ENCODE measurements at places on chromosomes 2 and 18. TPM values are rescaled to one million over a fixed set of nuclear protein-coding genes. Genes with fewer than 3 reads are reported as not detected.

GRCh38 chr2:172252154-172252553, 149.5 kb upstream of the DLX2 start:
- H3K36me3 ChIP-seq, result no peaks in the 10 kb centered on the region
- no peaks in the 10 kb centered on the region for H3K27me3 ChIP-seq
- peaks cover 4% of the 10 kb centered on the region for H3K4me1 ChIP-seq
- no peak for DNase-seq

GRCh38 chr2:28627722-28628480, 123.7 kb upstream of the PPP1CB start:
- H3K27me3 ChIP-seq, result no peaks in the 10 kb centered on the region
- H3K4me3 ChIP-seq, result no peak overlapping the region
- peak overlapping the region; percentile 85 for H3K27ac ChIP-seq
- H3K4me1 ChIP-seq, result peaks cover 26% of the 10 kb centered on the region

- DNase-seq, result no peak
- no peaks in the 10 kb centered on the region for H3K36me3 ChIP-seq
These were observed 18.7 kb downstream of the SATB2 start for GRCh38 chr2:199439066-199439465.

DNA sequence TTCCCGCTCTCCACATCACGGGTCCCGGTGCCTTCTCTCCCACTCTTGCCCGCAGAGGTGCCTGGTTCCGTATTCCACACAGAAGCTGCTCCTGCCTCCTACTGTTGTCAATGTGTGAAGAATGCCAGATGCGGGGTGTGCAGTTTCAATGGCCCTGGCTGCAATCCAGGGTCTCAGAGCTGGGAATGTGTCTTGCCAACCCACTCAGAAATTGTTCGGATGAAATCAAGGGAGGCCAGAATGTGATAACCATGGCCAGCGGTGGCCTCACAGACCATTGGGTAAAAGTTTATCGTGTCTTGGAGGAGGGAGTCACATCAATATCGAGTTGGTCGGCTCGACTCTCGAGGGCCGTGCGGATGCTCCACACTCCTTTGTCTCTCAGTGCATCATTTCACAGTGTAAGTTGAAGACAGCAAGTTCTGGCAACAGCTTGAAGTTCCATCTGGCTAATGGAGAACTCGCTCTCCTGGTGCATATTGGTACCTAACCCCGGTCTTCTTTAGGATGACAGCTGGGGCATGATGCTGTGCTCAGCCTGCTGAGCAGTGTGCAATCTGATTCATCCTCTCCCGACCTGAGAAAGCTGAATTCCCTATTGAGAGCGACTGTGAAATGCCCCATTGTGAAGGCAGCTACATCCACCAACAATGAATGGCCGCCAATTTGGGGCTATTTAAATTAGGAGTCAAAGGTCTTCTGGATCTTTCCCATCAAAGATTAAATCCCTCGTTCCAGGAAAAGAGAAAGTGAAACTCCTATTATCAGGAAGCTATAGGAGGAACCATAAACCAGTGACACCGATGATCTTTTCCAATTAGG, 389.0 kb downstream of the SOX11 start:
- DNase-seq, result no peak
- H3K27ac ChIP-seq, result no peak overlapping the region
- no peaks in the 10 kb centered on the region for H3K36me3 ChIP-seq
- no peaks in the 10 kb centered on the region for H3K27me3 ChIP-seq
- no peaks in the 10 kb centered on the region for H3K4me1 ChIP-seq

GRCh38 chr18:32301976-32302743, 112.3 kb downstream of the MEP1B start:
- no peaks in the 10 kb centered on the region for H3K27me3 ChIP-seq
- H3K36me3 ChIP-seq, result no peaks in the 10 kb centered on the region
- DNase-seq, result no peak
- H3K27ac ChIP-seq, result no peak overlapping the region
- no peak overlapping the region for H3K4me3 ChIP-seq
- H3K4me1 ChIP-seq, result peaks cover 4% of the 10 kb centered on the region

TYW5 gene
- total RNA-seq, result 7.5 TPM

- no peak for DNase-seq
- H3K4me3 ChIP-seq, result no peak overlapping the region
- no peaks in the 10 kb centered on the region for H3K4me1 ChIP-seq
- no peaks in the 10 kb centered on the region for H3K36me3 ChIP-seq
- no peak overlapping the region for H3K27ac ChIP-seq
- no peaks in the 10 kb centered on the region for H3K27me3 ChIP-seq
These were observed 205.8 kb downstream of the ZNF385B start for GRCh38 chr2:179655627-179656026.

CASP8 gene
- 39.5 TPM for total RNA-seq

DNA sequence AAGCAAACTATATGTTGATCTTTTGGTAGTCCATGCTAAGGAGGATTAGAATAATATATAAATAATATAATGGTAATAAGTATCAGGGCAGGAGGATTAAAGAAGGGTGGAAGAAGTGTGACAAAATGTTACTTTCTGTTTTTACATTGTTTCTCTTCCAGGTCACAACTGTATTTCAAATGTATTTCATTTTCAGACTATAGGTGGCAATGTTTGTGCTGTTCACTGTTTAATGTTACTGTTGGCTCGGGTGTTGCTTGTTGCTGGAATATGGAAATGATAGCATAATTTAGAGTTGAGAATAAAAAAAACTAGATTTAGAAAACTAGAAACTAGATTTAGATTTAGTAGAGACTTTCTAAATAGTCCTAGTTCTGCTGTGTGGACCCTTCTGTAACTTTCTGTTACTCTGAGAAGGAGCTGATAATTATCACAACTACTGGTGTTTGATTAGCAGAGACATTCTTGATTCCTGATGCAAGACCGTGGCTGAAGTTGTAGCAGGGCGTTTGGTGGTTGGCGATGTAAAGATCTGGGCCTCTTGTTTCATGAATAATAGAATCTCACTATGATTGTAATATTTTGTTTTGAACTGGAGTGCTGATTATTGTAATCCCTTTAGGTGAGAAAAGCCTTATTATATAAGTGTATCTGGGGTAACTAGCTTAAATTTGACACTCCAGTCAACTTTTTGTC, 7.9 kb downstream of the NEDD4L start:
- H3K36me3 ChIP-seq, result no peaks in the 10 kb centered on the region
- H3K27me3 ChIP-seq, result no peaks in the 10 kb centered on the region
- DNase-seq, result no peak
- H3K4me3 ChIP-seq, result no peak overlapping the region
- H3K4me1 ChIP-seq, result peaks cover 4% of the 10 kb centered on the region
- no peak overlapping the region for H3K27ac ChIP-seq

SLC25A12 gene
- 11.5 TPM for total RNA-seq

DNA sequence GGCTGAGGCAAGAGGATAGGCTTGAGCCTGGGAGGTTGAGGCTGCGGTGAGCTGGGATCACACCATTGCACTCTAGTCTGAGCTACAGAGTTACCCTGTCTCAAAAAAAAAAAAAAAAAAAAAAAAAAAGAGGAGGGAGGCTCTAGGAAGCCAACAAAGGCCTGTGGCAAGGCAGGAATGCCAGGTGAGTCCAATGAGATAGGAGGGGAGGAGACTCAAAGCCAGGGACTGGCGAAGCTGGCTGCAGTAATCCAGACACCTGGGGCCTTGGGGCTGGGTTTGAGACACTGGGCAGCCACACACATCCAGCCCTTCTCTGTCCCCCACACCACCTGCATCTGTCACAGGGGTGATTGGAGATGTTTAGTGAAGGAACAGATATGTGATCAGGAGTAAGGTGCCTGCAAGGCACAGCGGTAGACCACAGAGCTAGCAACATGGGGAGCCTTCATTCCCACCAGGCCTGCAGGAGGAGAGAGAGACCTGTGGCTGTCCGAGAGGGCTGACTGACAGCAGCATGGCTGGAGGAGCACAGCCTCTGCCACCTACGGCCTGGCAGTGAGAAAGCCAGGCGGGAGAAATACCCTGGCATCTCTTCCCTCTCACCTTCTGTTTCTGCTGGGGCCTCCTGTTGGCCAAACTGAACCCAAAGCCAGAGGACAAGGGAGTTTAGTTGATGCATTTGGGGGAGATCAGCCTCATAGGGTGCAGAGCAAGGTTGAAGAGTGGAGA, 9.5 kb downstream of the CHPF start:
- H3K4me1 ChIP-seq, result no peaks in the 10 kb centered on the region
- peaks cover 23% of the 10 kb centered on the region for H3K27me3 ChIP-seq
- H3K36me3 ChIP-seq, result peaks cover 3% of the 10 kb centered on the region
- no peak overlapping the region for H3K27ac ChIP-seq

DNA sequence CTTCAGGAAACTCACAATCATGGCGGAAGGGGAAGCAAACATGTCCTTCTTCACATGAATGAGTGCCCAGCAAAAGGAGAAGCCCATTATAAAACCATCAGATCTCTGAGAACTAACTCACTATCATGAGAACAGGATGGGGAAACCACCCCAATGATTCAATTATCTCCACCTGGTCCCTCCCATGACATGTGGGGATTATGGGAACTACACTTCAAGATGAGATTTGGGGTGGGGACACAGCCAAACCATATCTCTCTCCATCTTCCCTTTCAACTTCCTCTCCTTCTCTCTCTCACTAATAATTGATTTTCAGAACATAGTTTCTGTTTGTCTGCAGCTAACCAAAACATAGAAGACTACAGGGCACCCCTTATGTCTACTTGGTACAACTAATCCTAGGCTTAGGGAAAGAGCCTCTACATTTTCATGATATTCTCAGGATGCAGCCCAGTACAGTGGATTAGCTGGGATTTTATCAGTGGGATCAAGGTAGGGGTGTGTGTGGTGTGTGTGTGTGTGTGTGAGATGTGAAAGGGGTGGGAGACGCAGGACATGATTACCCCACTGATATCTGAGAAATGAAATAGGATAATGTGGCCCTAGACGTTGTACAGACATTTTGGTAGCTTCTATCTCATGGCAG, 2.8 kb upstream of the ATF2 start:
- peaks cover 7% of the 10 kb centered on the region for H3K36me3 ChIP-seq
- H3K27ac ChIP-seq, result no peak overlapping the region
- H3K4me1 ChIP-seq, result peaks cover 18% of the 10 kb centered on the region
- DNase-seq, result no peak
- no peaks in the 10 kb centered on the region for H3K27me3 ChIP-seq

- H3K27ac ChIP-seq, result no peak overlapping the region
- peak; percentile 36 for DNase-seq
- H3K27me3 ChIP-seq, result no peaks in the 10 kb centered on the region
- no peak overlapping the region for H3K4me3 ChIP-seq
These were observed 23.1 kb downstream of the HS1BP3 start for GRCh38 chr2:20627712-20628380.

TUBA4B gene
- not detected for total RNA-seq

AGXT gene
- total RNA-seq, result not detected

SERPINB3 gene
- total RNA-seq, result not detected

DNA sequence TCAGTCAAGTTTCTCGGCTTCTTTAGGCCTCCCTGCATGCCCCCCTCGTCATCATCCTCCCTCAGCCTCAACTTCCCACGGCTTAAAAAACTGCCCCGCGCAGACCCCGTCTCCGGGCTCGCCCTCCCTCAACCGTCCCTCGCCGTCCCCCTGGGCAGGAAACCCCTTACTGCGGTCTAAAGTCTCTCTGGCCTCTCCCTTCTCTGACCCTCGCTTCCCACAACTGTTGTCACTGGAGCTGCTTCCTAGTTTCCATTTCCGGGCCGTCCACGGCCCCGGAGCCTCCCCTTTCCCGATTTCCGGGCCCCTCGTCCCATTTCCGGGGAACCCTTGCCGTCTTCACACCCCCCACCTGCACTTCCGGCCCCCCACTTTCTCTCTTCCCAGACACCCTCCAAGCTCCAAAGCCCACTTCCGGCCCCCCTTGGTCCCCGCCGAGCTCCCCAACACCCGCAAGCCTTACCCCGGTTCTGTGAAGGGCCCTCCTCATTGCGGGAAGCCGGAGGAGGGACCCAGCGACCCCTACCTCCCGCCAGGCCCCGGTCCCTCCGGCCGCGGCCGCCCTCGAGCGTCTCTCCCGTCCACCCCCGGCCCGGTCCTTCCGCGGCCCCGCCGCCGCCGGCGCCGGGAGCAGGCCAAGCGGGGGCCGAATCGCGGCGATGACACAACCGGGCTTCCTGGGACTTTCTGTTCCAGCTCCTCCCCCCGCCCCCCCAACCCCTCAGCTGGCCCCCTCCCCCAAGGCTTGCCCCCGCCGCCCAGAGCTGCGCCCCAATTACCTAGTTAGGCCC, 513 bp downstream of the TRIP12 start:
- H3K4me3 ChIP-seq, result peak overlapping the region; percentile 93
- peak; percentile 91 for DNase-seq
- H3K27ac ChIP-seq, result peak overlapping the region; percentile 93
- no peaks in the 10 kb centered on the region for H3K27me3 ChIP-seq

OXER1 gene
- total RNA-seq, result 1.1 TPM

DNA sequence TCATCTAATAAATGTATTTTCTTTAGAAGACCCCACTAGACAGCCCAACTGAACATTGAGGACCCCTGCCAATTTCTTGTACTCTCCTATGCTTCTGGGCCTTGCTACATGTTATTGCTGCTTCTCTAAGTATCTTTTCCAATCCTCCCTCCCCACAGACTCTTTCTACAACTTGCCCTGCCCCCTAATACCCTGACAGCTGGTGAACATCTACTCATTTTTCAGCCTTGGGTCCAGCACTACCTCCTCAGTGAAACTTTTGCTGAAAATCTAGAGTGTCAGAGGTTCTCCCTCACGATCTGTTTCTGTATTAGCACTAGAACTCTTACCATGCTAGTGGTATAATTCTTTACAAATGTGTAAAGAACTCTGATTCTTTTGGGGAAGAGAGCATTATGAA, 106.8 kb upstream of the SIX3 start:
- no peaks in the 10 kb centered on the region for H3K36me3 ChIP-seq
- H3K4me1 ChIP-seq, result no peaks in the 10 kb centered on the region
- no peak overlapping the region for H3K27ac ChIP-seq
- no peak for DNase-seq
- H3K4me3 ChIP-seq, result no peak overlapping the region

B4GALT6 gene
- total RNA-seq, result 3.5 TPM

Measured in upper lobe of right lung (tissue), 1 donor.